ENCODE measurements at places on chromosomes 2 and 18. TPM values are rescaled to one million over a fixed set of nuclear protein-coding genes. Genes with fewer than 3 reads are reported as not detected.
A peak's percentile ranks its signal among the peaks of the same experiment; 100 is the strongest.

GRCh38 chr2:23399674-23400261 is 14.8 kb downstream of the KLHL29 start:
- no peak for DNase-seq

DNA sequence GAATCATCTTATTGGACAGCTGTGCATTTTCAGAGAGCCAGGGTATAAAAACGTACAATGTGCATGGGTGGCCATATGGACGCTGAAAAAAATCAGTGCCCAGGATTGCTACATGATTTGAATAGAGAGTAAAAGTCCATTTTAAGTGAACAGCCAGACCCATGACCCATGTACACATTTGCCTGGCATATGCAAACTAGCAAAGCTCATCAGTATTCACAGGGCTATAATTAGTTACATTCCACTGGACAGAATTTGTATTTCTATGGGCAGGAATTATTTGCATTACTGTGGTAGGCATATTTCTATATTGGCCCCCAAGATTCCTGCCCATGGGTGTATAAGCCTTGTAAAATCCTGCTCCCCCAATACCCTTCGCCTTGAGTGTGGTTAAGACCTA is 78.8 kb downstream of the PTH2R start:
- no peak for DNase-seq

GRCh38 chr2:157777427-157777826 is 98.7 kb downstream of the ACVR1 start:
- DNase-seq: peak; percentile 12

DNA sequence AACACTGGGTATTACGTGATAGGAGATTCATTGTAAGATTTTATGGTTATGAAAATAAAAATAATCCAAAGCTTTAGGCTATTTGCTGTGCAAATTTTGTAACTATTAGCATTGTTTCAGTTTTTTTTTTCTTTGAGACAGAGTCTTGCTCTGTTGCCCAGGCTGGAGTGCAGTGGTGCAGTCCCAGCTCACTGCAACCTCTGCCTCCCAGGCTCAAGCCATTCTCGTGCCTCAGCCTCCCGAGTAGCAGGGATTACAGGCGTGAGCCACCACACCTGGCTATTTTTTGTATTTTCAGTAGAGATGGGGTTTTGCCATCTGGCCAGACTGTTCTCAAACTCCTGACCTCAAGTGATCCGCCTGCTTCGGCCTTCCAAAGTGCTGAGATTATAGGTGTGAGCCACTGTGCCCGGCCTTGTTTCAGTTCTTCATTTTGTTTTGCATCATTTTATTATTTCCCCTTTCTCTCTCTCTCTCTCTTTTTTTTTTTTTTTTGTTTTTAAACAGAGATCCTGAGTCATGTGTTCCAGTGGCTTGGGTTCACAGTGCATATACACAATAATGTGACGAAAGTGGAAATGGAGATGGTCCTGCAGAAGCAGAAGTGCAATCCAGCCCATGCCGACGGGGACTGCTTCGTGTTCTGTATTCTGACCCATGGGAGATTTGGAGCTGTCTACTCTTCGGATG is 25.8 kb downstream of the CASP10 start:
- DNase-seq: no peak

DNA sequence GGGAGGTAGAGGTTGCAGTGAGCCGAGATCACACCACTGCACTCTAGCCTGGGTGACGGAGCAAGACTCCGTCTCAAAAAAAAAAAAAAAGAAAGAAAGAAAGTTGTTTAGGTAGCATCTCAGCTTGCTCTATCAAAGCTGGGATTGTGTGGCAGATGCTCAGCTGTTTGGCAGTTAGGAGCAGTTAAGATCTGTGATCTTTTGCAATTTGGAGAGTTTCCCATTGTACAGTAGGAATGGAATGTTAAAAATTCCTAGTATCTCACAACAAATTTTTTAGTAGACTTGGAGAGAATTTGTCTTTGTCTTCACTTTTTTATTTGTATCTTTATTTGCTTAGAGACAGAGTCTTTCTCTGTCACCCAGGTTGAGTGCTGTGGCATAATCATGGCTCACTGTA is 122.9 kb upstream of the UNC80 start:
- no peak for DNase-seq

Gene ACVR1C
- 0.66 TPM for total RNA-seq

DNA sequence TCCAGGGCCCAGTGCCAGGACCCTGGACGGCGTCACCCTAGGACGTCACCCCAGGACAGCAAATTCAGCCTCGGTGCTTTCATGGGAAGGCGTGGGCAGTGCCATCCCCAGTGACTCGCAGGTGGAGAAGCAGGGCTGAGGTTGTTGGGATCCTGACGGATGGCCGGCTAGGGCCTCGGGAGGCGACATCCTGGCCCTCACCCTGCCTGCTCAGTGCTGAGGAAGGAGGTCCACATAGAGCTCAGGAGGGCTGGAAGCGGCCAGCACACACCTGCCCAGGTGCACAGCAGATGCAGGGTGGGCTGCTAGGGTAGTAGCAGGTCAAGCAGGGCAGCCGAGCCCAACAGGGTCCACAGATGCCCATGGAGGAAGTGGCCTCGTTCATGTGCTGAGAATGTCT is 482.0 kb upstream of the SALL3 start:
- no peak for DNase-seq

Gene GPC1
- 2.4 TPM for total RNA-seq

GRCh38 chr2:27296481-27296880 is 11.8 kb downstream of the UCN start:
- DNase-seq: no peak

DNA sequence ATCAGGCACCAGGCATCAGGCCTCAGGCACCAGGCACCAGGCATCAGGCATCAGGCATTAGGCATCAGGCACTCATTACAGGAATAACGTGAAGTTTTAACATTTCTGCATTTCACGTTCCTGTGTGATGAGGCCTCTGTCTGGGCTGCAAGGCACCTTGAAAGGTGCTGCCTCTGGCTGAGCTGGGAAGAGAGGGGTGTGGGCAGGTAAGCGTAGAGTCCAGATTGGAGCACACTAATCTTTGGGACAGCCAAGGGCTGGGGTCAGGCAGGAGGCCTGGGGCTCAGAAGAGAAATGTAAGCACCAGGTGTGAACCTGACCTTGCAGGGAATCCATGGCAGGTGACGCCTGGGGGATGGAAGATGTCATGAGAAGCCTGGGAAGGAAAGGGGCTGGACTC is 25.3 kb upstream of the SNTG2 start:
- no peak for DNase-seq

Gene CPLX4
- not detected for total RNA-seq

GRCh38 chr2:215161301-215161829 is 22.9 kb upstream of the ABCA12 start:
- no peak for DNase-seq

DNA sequence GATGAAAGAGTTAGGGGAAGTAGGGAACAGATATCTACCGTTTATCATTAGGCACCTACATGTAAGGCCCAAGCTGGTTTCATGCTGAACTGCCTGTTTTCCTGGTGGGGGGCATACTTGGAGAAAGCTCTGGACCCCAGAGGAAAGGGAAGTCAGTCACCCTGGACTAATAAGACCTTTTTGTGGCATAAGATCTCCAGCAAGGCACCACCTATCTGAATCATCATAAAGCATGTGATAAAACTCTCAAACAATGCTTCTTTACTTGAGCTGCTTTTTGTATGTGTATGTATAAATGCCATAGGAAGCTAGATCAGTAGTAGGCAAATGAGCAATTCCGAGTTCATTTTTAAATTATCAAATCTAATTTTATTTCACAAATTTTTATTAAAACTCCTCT is 104.8 kb downstream of the TANC1 start:
- no peak for DNase-seq

Measured in CD8-positive, alpha-beta memory T cell (primary cell).